HCT116 (cell line): ENCODE measurements at places on chromosomes 6 and 20. TPM values are rescaled to one million over a fixed set of nuclear protein-coding genes. Genes with fewer than 3 reads are reported as not detected.

DNA sequence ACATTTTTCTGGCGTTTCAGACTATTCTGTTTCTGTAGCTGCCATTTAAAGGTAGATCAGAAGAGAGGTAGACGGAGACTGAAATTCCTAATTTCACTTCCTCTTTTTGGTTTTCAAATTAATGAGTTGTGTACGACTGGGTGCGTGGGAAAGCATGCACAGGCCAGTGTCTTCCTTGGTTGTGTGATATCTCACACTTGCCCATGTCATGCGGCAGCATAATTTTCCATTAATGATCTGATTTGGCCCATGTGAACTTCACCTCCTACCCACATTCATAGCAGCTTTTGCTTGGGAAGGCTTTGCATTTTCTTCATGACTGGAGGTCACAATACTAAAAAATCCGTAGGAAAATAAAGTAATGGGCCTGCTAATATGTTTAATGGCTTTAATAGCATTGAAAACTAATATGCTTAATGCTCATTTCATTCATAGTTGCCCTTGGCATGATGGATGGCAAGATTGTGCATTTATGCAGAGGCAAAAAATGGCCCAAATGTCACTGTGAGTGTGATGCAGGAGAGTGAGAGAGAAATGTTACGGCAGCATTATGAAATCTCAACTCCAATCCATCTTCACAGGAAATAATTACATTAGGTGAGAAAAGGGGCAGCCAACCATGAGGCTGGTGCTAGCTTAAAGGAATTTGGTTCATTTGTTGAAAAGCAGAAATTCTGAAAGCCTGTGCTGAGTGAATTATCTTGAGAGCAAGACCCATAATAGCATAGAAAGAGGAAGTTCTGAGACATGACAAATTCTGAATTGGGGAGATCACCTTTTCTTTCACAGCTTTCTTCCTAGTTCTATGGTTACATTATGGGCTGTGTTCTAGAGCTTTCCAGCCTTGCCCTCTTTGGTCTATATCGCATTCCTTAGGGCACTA is 69.0 kb upstream of the UST start:
- DNase-seq: no peak

DNA sequence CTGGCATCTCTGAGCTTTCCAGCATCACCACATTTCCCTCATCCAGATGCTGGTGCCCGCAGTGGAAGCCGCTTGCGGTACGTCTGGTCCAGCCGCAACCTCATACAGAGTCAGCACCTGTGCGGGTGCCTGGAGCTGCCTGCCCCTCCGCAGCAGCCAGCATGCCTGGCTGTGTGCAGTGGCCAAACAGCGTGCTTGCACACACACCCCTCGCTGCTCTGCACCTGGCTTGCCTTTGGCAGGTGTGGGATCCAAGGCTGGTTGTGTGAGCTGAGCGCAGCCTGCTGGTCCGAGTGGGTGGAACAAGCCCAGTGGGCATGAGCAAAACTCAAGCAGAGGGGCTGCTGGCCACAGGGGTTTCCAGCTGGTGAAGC is 3.1 kb upstream of the HINT3 start:
- DNase-seq: no peak

Gene CLPSL2
- 1.7 TPM for total RNA-seq

Gene ENPP4
- total RNA-seq: 9.6 TPM
